Thoracic aorta (tissue), 2 donors: ENCODE measurements at places on chromosomes 2 and 18.
A peak's percentile ranks its signal among the peaks of the same experiment; 100 is the strongest.

- DNase-seq: no peak
Observed at GRCh38 chr2:233350708-233351107, 3.6 kb upstream of the DGKD start.

DNA sequence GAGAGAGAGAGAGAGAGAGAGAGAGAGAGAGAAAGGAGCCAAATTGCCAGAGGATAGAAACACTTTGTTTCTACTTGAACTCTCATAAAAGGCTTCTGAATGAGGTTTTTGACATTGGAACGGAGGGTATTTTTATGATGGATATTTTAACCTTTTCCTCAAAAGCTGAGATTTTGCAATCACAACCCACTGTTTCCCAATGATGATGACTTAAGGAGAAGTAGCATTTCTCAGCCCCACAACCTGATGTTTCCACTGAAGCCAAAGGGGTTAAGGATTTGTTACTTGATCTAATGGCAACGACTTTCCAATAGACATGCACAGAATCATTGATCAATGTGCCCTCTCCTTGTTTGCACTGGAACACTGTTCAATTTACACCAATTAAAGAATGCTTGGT is 67.1 kb upstream of the POU3F3 start:
- no peak for DNase-seq

DNA sequence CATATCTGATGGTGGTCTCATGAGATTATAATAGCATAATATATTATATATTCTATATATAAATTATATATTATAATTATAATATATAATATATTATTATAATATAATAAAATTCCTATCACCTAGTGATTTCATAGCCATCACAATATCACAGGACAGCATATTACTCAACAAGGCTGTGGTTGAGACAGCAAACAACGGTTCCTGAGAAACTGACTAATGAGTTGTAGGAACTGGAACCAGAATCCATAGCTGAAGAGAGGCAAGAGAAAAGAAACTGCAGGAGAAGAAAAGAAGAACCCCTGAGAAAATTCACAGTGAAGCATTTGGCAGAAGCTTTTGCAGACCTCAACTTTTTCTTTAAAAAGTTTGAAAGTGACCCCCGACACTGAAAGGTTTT is 84.0 kb downstream of the BCL2L11 start:
- no peak for DNase-seq

- DNase-seq: no peak
Observed at GRCh38 chr2:138881126-138881525, 100.9 kb upstream of the NXPH2 start.

DNA sequence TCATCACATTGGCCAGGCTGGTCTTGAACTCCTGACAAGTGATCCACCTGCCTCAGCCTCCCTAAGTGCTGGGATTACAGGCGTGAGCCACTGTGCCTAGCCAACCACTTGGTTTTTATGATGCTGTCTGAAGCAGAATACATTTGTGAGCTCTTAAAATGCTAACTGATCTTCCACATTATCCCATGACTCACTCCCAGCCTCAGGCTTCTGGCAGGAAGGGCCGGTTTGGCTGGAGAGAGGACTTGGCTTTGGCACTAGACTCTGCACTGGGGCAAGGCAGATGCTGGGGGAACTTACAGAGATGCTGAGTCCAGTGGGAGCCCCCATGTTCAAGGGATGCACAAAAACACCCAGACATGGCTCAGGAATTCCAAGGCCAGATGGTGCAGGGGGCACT is 40.5 kb upstream of the SH3BP4 start:
- no peak for DNase-seq

- no peak for DNase-seq
Observed at GRCh38 chr2:222862106-222862908, 1.5 kb downstream of the ACSL3 start.

DNA sequence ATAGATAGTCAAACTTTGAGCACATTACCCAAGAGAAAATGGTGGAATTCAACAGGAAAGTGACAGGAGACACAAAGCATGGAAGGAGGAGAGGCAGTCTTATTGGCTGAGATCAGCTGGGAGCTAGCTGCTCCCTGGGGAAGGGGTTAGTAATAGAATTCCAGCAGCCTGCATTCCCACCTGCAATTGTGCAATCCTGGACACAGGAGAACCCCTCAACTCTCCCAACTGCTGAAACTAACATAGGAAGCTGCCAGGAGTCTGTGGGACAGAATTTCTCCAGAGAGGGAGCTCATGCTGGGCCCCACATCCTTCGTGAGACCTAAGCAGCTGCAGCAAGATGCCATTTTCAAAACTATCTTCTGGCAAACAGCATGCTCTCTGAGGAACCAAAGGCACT is 69.8 kb upstream of the ACVR1C start:
- no peak for DNase-seq

GRCh38 chr2:79695248-79695647 is 182.4 kb downstream of the CTNNA2 start:
- no peak for DNase-seq

GRCh38 chr18:47747260-47747795 is 183.1 kb downstream of the SMAD2 start:
- DNase-seq: no peak

DNA sequence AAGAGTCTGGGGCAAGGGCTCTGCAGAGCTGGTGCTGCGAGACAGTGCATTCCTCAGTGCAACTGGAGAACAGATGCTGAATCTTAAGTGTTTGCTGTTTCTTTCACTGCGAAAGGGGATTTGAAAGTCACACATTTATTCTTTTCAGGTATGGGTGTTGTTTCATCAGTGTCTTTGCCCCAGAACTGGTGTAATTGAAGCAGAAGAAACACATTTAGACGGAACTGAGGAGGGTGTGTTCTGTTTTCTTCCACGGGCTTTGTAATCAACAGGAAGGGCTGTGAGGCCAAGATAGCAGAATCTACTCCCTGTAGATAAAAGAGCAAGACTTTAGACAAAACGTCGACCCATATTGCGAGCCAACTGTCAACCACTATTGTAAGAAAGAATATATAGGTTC is 151.9 kb downstream of the EPHA4 start:
- DNase-seq: no peak

DNA sequence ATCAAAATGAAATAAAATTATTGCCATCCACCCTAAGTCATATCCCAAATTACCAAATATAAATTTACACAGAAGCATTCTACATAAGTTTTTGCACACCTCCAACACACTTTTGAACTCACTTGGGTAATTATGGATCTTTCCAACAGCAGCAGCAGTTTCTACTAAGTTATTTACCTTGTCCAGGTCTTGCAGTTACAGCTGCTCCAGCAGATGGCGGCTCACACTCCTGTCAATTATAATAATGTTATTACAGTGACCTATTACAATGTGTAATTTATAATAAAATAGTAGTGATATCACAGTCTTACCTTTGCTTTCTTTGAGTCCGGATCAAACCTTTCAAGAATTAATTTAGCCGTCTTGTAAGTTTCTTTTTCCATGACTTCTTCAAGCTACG is 37.9 kb downstream of the LNPK start:
- DNase-seq: no peak

GRCh38 chr2:71791061-71791450 is 337.7 kb downstream of the DYSF start:
- no peak for DNase-seq

- DNase-seq: no peak
Observed at GRCh38 chr2:238856713-238857567, 9.1 kb downstream of the TWIST2 start.

DNA sequence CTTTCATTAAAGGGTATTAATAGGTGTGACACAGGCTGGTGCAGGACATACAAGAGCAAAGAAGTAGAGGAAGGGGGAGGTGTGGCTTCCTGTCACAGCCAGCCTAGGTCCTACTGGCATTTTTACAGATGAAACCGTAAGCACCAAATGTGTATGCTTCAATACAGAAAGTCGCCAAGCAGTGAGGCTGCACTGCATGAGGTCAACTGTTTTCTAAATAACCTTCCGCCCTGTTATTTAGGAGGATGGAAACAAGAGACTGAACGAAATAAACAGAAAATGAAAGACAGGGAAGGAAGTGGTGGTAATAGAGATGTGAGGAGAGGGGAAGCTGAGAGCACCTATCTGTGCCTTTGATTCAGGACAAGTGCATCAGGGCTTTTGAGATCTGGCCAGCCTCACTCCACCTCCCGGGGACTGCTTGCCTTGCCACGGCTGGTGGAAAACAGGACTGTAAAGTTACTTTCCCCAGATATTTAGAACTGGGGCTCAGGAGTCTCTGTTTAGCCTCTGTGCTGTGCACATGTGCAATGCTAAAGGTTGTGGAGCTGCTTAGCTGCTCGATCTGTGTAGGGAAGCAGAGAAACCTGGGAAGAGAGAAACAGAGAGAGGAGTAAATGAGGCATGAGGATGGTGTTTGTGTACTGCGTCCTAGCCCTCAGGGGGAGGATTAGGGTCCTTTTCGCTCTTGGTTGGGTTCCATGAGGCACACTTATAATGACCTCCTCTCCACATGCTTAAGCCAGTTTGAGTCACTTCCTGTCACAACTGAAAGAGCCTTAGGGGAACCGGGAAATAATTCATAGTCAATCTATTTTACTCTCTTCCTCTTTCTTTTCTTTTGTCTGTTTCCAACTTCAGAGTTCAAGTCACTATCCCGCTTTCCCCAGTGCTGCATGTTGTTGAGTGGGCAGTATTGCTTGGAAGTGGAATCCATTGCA is 62.3 kb upstream of the BOD1L2 start:
- no peak for DNase-seq

GRCh38 chr2:59888015-59888414 is 665.4 kb downstream of the BCL11A start:
- no peak for DNase-seq

- DNase-seq: no peak
Observed at GRCh38 chr18:62288665-62289008, 36.5 kb upstream of the TNFRSF11A start.

DNA sequence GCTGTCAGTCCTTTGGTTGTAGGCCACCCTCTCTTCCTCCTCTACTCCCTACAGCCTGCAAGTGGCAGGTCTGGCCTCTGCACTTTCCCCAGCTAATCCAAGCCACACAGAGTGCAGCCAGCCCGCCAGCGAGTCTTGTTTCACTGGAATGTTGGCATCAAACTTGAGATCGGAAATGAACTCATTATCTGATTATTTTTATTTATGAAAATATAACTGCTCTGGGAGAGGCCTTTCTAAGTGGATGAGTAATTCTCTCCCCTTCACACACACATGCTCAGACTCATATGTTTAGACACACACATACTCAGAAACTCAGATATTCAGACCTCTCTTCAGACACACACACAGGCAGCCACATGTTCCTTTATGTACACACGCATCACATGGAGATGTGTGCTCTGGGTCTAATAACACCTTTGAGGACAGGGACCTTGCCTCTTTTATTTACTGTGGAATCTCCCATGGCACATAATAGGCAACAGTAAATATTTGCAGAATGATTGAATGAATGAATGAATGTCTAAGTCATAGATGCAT is 151.3 kb downstream of the ZFP36L2 start:
- DNase-seq: peak; percentile 72

DNA sequence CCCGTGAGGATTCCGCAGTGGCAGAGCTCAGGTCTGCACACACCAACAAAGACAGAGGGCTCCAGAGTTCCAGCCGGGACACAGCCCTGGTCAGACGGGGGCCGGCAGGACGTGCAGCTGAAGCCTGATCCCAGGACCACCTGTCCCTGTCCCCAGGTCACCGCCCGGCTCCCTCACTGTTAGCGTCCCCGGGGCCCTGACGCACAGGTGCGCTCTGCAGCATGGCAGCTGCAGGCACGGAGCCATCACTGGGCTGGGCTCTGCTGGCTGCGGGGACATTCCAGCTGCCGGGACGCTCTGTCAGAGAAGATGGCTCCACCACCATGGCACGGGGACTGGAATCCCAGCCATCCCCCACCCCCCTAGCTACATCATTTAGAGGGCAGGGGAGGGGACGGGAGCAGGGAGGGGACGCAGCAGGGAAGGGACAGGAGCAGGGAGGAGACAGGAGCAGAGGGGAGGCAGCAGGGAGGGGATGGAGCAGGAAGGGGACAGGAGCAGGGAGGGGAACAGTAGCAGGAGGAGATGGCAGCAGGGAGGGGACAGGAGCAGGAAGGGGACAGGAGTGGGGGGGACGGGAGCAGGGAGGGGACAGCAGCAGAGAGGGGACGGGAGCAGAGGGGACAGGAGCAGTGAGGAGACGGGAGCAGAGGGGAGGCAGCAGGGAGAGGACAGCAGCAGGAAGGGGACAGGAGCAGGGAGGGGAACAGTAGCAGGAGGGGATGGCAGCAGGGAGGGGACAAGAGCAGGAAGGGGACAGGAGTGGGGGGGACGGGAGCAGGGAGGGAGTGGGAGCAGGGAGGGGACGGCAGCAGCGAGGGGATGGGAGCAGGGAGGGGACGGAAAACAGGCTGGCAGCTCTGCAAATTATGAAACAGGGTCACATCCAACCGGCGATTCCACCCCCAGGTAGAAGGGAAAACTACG is 39.8 kb downstream of the SLC66A2 start:
- no peak for DNase-seq

GRCh38 chr2:100148883-100149282 is 6.5 kb upstream of the AFF3 start:
- DNase-seq: no peak

DNA sequence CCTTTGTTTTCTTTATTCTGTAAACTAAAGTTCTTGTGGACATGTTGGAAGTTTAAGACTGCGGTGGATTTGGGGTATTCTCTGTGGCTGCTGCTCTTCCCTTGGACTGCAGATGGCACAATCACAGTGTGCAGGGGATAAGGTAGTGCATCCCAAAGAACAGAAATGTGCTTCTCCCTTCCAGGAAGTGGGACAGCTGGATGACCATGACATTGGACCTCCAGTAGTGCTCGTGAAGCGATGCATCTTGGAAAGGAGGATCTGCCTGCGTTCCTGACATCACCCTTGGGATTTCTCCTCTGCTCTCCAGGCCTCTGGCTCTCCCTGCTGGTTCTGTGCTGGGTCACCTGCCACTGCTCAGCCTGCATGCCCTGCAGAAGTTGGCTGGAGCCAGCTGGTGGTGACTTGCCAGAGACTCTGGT is 109.9 kb downstream of the SLC4A3 start:
- no peak for DNase-seq

DNA sequence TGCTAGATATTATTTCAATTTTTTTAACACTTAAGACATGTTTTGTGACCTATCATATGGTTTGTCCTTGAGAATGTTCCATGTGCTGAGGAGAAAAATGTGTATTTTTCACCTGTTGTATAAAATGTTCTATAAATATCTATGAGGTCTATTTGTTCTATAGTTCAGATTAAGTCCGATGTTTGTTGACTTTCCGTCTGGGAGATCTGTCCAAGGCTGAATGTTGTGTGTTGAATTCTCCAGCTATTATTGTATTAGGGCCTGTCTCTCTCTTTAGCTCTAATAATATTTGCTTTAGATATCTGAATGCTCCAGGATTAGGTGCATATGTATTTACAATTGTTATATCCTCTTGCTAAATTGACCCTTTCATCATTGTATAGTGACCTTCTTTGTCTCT is 144.1 kb downstream of the NYAP2 start:
- no peak for DNase-seq
